ENCODE measurements at places on chromosomes 2 and 18. TPM values are rescaled to one million over a fixed set of nuclear protein-coding genes. Genes with fewer than 3 reads are reported as not detected.

MYO5B gene
- total RNA-seq = not detected

PSMA8 gene
- total RNA-seq = 0.75 TPM

KIAA2012 gene
- not detected for total RNA-seq

LYG2 gene
- total RNA-seq = not detected

OR6B2 gene
- not detected for total RNA-seq

CHRND gene
- total RNA-seq = not detected

TMEM163 gene
- total RNA-seq = not detected

MEP1B gene
- total RNA-seq = not detected

TMEM214 gene
- 99.8 TPM for total RNA-seq

CKAP2L gene
- 0.06 TPM for total RNA-seq

ANKRD30B gene
- not detected for total RNA-seq

CCDC141 gene
- total RNA-seq = 8.2 TPM

GALNT1 gene
- total RNA-seq = 27.9 TPM

EML6 gene
- total RNA-seq = 1.8 TPM

RAB6C gene
- total RNA-seq = 0.11 TPM

TUBB8B gene
- not detected for total RNA-seq

SCG2 gene
- total RNA-seq = not detected

DAPL1 gene
- total RNA-seq = not detected

HMSD gene
- 1.8 TPM for total RNA-seq

ENOSF1 gene
- total RNA-seq = 133 TPM

GPBAR1 gene
- total RNA-seq = 1.0 TPM

PKDCC gene
- total RNA-seq = not detected

SNTG2 gene
- total RNA-seq = 0.96 TPM

SIX3 gene
- not detected for total RNA-seq

SGPP2 gene
- 8.8 TPM for total RNA-seq

ITPRIPL1 gene
- total RNA-seq = 11.5 TPM
